WERI-Rb-1 (cell line): ENCODE measurements at places on chromosomes 6 and 20.

- DNase-seq = no peak
These were observed 186.7 kb upstream of the PMEPA1 start for GRCh38 chr20:57896563-57896962.

DNA sequence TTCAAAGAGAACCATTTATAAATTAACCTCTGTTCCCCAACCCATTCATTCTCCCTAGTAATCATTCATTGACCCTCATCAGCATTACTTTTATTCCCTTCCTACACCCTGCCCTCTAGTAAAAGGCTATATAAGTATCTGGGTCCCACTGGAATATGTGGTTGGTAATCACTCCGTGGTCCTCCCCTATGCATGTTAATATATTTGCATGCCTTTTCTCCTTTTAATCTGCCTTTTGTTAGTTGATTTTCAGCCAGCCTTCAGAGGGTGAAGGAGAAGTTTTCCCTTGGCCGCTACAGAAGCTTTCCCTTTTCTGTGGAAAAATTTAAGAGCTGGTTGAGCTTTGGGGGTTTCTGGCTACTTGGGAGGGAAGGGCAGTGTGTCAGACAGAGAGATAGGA is 585.6 kb downstream of the UTRN start:
- DNase-seq = no peak

DNA sequence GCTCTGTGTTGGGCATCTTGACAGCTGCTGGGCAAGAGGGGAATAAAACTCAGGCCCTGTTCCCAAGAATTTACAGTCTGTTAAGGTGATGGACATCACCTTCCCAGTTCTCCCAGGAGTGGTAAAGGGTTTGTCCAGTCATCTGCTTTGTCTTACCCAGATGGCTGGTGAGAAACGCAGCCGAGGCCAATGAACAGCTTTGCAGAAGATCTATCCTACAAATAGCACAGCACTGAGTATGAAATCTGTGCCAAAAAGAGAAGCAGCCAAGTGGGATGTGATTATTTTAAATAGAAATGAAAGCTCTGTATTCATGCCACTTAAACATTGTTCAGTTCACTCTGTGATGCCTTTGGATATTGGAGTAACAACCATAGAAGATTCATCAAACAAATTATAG is 132.7 kb upstream of the SLC22A16 start:
- no peak for DNase-seq

DNA sequence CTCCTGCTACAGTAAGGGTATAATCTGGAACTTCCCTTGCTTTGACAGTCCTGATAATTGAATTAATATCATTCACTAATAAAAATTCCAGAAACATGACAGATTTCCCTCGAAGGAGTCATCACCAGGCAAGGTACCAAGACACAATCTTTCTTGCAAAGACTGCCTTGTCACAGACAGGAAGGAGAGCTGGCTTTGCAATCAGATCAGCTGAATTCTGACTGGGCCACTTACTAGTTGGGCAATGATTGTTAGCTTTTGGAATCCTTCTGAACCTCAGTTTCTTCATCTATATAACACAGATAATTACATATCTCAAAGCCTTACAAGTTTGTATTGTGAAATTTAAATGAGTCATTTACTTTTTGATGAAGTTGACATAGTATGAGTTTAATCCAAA is 344.2 kb downstream of the RFPL4B start:
- no peak for DNase-seq
